ENCODE measurements at places on chromosomes 5 and 9. TPM values are rescaled to one million over a fixed set of nuclear protein-coding genes. Genes with fewer than 3 reads are reported as not detected.
A peak's percentile ranks its signal among the peaks of the same experiment; 100 is the strongest.

- peak; percentile 76 for DNase-seq
Observed at GRCh38 chr9:127539982-127540663, 72.0 kb upstream of the STXBP1 start.

PCDHA1 gene
- 0.13 TPM for total RNA-seq

GRCh38 chr9:99085949-99086948, 18.7 kb upstream of the TGFBR1 start:
- DNase-seq = no peak

DNA sequence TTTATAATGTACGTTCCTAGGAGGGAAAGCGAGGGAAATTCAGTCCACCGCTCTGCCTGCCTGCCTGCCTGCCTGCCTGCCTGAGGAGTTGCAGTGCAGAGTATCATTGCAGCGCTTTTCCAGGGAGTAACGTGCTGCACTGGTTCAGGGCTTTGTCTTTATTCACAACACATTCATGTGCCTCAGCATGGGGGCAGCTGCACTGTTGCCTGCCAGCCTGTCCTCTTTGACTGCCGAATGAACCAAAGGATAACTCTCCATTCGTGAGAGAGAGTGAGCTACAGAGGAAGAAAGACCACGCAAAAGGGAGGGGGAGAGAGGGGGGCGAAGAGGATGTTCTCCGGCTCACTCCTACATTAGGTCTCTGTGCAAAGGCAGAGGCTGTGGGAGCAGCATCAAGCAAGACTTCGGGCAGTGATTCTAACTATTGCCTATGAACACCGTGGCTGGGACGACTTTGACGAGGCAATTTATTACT, 791.2 kb downstream of the MAT2B start:
- no peak for DNase-seq

- DNase-seq = no peak
Observed at GRCh38 chr5:174542471-174542870, 181.9 kb upstream of the MSX2 start.

GRCh38 chr5:138655530-138656190, 80.5 kb upstream of the HSPA9 start:
- DNase-seq = peak; percentile 22
